Progenitor cell of endocrine pancreas (in vitro differentiated cells): ENCODE measurements at places on chromosomes 12 and 14.

DNA sequence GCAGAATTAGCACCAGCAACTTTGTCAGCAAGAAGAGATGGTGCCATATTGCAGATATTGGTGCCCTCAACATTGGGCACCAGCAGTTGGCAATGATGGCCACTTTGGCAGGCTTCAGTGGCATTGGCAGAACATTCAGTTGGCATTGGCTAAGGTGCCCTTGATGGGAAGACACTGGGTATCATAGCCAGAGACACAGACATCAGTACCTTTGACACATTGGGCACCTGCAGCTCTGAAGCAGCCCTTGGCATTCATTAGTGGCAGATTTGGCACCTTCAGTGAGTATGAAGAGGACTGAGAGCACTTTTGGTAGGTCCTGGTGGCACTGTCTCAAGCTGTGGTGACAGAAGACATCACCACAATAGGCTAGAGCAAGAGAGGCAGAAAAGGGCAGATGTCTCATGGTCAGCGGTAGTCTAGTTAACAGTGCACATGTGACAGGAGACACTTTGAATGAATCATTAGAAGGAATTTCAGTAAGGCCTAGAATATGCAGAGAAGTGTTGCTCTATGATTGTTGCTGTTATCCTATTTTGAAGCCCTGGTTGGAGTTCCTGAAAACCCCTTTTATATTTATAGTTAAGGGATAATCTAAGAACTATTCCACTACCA lies 422.2 kb downstream of the APAF1 start:
- DNase-seq: no peak

GRCh38 chr12:11133816-11134215 lies 628 bp downstream of the TAS2R30 start:
- DNase-seq: no peak

DNA sequence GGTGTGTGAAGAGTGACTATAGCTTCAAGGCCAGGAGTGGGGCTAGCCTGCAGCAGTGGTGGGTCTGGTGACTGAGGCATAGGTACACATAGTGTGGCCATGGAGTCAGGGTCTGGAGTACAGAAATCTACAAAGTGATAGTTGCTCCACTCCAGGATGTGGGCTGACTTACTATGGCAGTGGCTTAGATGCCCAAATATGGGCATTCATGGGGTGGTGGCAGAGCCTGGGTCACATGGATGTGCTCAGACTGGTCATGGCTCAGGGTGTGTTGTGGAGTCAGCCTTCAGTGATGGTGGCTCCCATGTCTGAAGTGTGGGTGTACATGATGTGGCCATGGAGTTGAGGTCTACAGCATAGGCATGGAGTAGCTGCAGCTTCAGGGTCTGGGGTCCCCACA lies 27.3 kb downstream of the CLEC6A start:
- no peak for DNase-seq

DNA sequence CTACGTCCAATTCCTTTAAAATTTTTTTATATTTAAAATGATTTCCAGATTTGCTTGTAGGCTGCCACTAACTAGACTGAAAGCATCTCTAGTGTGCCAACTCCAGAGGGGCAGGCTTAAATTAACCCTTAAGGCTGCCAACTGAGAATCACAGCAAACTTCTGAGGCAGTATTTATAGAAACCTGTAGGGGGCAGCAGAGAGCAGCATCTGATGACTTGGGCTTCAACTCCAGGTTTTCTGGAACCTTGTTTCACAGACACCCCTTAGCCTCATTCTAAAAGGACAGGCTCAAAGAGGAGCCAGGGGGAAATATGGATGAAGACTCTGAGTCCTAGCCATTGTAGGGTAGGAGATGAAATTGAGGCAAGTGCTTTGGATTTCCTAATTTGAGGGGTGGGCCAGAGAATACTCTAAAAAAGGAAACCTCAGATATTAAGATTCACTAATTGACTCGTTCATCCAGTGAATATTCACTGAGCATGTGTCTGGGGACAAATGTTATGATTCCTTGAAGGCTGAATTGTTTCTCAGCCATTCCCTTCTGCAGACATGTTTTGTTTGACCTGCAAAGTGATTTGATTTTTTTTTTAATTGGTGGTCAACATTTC lies 63.3 kb upstream of the HSPB8 start:
- DNase-seq: peak; percentile 54

DNA sequence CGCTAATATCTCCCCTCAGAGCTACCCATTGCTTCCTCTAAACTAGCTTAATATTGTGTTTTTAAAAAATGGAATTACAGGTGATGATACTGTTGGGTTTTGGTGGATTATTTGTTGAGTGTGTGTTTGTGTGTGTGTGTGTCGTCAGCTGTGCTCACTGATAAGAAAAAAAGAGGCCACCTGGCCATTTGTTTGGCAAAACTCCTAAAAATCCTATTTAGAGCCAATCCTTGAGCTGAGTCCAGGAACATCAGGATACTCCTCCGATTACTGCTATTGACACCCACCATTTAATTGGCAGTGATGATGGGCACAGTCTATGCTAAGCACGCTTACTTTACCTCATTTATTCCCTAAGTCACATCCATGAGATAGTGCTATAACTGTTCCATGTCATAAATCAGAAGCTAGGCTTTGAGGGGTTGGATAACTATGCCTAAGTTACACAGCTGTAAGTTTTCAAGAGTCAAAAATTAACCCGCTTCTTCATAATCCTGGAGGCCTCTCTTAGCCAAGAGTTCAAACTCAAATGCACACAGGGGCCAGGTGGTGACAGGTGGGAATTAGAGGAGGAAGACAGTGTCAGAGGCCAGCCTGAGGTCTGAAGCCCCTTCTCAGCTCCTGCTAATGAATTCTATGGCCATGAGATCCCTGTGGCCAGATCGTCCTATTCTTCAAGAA lies 1026.6 kb upstream of the TMEM132C start:
- no peak for DNase-seq

GRCh38 chr14:74217672-74218448 lies 21.4 kb upstream of the VSX2 start:
- peak; percentile 83 for DNase-seq

DNA sequence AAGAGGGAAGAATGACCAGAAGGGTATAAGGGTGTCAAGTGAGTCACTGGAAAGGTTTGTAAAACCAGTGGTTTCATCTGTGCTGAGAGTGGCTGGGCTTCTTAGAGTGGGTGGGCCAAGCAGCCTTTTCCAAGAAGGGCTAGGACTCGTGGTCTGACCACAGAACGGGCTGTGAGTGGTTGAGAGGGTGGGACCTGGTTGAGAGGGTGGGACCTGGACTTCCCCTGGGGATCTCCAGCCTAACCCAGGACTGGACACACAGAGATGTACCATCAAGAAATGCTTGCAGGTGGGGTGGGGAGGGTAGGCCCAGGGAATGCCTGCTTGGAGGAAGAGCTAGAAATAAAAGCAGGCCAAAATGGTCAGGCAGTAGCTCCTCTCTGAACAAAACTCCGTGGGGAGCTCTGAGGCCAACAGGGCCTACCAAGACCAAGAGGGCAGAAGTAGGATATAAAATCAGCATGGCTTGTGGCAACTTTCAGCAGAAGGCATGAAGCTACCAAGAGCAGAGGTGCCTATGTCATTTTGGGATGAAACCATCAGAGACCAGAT lies 140.5 kb downstream of the FOXN3 start:
- DNase-seq: no peak

DNA sequence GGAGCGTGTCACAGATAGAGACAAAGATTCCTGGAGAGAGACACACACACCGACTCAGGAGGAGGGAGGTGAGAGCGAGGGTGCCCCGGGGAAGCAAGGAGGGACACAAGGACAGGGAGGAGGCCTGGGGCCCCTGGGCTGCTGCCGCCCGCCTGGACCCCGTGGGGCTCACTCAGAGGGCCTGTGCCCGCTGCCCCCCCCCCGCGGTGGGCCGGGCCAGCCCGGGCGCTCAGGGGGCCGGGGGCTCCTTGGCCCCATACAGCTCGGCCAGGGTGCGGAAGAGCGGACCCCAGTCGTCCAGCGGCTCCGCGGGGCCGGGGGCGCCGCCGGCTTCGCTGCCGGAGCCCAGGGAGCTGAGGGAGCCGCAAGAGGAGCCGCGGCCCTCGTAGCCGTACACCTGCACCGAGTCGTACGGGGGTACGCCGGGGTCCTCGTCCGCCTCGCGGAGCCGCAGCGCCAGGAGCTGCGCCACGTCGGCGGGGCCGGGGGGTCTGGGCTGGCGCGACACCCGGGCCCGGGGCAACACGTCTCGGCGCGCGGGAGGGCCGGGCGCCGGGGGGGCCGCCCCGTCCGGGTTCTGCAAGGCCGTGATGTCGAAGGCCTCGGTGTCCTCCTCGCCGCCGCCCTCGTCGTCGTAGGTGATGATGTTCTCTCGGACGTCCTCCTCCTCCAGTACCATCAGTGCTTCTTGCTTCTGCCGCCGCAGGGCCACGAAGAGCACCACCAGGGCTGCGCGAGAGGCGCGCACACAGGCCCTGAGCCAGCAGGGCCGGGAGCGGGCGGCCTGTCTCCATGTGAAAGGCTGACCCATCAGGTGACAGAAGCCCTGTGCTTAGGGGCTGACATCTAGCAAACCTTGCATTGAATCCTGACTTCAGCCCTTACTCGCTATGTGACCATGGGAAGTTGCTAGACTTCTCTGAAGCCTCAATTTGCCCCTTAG lies 6.0 kb downstream of the PSMB11 start:
- no peak for DNase-seq

GRCh38 chr14:76320486-76320885 lies 55.5 kb upstream of the ESRRB start:
- no peak for DNase-seq

GRCh38 chr12:52659951-52660350 lies 7.9 kb upstream of the KRT2 start:
- no peak for DNase-seq

DNA sequence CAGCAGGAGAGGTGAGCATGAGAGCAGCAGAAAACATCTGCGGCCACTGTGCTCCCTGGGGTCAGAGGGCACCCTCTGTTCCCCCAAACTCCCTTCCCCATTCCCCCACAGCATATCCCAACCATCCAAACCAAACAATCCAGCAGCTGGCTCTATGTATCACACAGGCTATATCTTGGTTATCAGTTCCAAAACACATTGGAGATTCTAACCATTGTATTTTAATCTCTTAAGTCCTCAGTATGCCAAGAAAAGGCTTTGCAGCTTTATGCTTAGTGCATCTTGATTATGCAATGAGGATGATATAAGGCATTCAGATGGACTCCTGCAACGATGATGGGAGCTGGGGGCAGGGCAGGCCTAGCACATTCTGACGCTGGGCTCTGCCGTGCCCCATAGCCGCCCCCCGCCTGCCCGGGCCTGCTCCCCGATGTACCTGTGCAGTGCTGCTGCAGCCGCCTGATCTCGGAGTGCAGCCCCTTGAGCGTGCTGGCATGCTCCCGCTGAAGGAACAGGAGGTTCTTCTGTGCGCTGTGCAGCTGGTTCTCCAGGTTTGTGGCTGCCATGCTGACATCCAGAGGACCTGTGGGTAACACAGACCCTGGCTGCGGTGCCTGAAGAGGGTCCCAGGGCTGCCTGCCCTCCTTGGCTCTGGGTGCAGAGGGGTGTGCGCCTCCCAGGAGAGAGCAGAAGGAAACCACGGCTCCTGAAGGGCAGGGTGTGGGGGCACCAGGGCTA lies 29.6 kb downstream of the CCDC92 start:
- DNase-seq: no peak

DNA sequence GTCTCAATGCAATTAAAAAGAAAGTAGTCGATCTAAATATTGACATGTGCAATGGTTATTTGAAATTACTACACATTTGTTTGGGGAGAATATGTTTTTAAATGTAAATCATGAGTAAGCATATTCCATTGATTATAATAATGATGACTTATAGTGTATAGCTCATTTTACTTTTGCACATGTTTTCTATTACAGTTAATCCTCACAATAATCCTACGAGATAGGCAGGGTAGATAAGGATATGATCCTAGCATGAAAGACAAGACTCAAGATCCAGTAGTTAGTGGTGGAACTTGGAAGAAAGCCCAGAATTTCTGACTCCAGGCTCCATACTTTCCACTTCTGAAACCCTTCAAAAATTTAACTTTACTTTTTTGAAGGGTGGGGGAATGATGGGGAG lies 94.0 kb downstream of the NAV3 start:
- DNase-seq: no peak

DNA sequence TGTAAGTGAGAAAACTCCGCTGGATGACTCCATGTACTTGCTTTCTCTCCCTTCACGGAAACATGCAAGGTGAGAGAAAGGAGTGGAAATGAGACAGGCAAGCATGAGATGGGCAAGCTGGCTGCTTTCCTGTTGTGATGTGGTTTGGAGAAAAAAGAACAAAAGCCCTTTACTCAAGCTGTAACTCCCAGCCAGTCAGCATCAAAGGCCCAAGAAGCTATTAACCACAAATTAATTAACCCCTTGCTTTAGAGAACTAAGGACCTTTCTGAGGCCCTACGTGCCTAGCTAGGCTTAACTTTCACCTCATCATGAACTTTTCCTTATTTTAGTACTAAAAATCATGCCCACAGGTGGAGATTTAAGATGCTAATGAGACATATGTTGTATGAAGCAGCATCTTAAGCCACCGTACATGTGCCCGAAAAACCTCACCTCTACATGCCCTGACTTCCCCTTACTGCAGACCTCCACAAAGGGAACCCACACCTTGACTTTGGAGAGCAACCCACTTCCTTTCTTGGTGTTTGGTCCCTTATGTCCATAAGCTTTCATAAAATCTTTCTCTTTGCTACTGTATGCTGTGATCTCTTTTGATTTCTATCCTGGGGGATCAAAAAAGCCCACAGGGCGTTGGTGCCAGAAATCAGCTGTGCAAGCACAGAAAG lies 87.0 kb downstream of the GALNT8 start:
- DNase-seq: no peak

DNA sequence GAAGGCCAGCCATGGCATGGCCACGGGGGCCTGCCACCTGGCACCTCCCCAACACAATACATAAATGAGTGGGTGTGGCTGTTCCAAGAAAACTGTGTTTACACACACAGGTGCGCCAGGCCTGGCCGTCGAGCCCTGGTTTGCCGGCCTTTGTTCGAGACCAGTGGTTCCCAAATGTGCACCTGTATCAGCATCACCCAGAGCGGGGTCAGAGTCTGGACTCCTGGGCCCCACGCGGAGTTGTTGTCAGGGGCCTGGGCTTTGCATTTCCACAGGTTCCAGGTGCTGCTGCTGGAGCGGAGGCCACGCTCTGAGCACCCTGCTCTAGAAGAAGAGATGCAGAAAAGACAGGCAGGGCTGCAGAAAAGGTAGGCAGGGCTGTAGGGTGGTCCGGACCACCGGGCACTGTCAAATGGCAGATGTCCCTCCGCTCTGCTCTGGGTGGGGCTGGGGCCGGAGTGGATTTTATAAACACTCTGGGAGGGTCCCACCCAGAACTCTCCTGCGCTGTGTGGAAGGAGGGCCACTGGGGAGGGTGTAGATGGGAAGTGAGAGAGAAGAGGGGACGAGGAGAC lies 4.2 kb upstream of the ASPG start:
- DNase-seq: no peak

- DNase-seq: no peak
Observed at GRCh38 chr14:61562321-61563161, 132.8 kb upstream of the HIF1A start.

DNA sequence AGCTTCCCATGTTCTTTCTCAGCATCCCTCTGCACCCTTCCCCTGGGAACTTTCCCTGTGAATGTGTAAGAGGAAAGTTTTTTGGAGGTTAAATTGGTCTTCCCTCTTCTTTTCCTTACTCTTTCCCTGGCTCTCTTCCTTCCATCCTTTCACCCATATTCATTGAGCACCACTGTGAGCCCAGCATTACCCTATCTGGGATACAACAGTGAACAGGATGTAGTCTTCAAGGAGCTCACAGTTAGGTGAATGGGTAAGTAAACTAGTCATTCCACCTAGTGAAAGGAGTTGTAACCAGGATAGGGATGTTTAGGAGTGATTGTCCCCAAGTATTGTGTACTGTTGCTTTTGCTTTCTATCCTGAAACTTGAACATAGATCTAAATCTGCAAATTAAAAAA lies 123.8 kb downstream of the MYRFL start:
- DNase-seq: no peak
